ENCODE measurements at places on chromosomes 16 and 17.
A peak's percentile ranks its signal among the peaks of the same experiment; 100 is the strongest.

- DNase-seq: no peak
Observed at GRCh38 chr16:55464375-55464774, 14.6 kb upstream of the MMP2 start.

GRCh38 chr17:62628831-62629555, 1.5 kb downstream of the MRC2 start:
- DNase-seq: no peak

DNA sequence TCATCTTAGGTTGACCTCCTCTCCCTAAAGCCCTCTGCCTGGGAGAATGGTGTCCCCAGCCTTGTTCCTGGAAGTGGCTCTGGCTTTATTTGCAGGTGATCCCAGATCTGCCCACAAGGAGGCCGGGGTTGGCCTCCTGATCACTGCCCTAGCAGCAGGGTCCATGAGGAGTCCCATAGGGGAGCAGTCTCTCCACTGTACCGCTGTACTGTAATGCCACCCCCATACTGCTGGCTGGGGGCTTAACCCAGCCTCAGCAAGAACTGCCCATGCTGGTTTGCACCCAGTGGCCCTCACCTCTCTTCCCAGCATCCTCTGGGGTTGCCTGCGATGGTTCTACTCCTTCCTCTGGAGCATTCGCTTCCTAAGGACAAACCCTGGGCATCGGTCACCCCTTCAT, 39.1 kb downstream of the PSME3IP1 start:
- no peak for DNase-seq

DNA sequence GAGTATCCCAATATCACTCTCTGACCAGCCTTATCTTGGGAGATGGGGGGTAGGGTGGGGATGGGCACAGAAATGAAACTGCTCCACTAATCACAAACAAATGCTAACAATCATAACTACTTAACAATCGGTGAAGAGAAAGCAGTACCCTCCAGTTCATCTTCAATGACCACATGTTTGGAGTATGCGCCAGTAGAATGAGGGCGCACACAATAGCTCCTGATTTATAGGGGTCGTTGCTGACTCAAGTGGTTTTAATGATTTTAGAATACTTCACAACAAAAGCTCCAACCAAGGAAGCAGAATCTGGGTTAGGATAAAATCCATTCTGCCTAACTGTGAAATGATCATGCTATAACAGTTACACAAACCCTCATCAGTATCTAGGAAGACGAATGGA, 184.4 kb downstream of the AATF start:
- DNase-seq: no peak

GRCh38 chr17:44385287-44386181, 3.9 kb downstream of the ITGA2B start:
- peak; percentile 71 for DNase-seq

- DNase-seq: no peak
Observed at GRCh38 chr17:13055131-13055530, 37.3 kb upstream of the ELAC2 start.

GRCh38 chr17:861364-861763, 79.2 kb downstream of the MRM3 start:
- no peak for DNase-seq

DNA sequence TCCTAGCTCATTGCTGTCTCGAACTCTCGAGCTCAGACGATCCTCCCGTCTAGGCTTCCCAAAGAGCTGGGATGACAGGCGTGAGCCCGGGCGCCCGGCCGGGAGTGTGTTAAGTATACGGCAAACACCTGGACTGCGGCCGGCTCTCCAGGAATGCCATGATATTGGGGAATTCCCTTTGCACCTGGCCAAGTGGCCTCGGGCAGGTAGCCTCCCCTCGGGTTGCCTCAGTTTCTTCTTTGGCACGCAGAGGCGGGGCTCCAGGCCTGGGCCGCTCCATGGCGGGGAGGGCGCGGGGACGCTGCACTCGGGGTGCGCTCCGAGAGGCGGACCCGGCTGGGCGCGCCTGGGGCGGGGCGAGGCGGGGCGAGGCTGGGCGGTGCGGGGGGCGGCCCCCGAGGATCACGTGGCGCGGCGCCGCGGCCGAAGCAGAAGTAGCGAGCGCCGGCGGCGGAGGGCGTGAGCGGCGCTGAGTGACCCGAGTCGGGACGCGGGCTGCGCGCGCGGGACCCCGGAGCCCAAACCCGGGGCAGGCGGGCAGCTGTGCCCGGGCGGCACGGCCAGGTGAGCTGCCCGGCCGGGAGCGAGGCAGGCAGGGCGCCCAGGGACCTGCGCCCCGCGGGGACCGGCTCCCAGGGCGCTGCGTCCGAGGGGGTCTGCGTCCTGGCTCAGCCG, at the start of gene PLCG2:
Gene PLCG2, plus strand, starts transcription at position 431 of the 675 bp plus-strand sequence. CDS start 6,699 bp downstream, outside the sequence.
- DNase-seq: peak; percentile 55
